Stimulated activated CD8-positive, alpha-beta memory T cell treated with anti-CD3 and anti-CD28 coated beads, Interleukin-2, amount 100 ng/mL, for 48 hours (primary cell): ENCODE measurements at places on chromosomes 11 and 22.

DNA sequence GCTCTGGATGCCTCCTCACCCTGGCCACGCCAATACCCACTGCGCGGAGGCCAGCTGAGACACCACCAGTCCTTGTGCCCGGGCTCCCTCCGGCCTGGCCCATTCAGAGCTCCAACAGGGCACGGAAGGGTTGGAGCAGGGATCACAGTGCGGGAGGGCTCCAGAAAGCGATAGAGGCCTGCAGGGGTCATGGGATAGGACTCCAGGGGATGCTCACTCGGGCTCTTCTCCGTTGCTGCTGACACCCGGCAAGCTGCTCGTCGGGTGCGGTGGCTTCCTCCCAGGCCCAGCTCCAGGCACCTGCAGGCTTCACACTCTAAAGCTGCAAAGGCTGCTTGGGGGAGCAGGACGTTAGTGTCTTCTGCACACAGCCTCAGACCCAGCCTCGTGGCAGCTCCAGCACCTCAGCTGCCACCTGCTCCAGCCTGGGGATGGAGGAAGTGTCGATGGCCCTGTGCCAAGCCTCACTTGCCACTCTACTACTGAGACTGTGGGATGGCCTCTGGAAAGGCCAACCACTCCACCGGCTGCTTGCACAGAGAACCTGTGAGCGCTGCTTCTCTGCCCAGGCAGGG is 10.6 kb downstream of the WNT7B start:
- DNase-seq, result no peak

DNA sequence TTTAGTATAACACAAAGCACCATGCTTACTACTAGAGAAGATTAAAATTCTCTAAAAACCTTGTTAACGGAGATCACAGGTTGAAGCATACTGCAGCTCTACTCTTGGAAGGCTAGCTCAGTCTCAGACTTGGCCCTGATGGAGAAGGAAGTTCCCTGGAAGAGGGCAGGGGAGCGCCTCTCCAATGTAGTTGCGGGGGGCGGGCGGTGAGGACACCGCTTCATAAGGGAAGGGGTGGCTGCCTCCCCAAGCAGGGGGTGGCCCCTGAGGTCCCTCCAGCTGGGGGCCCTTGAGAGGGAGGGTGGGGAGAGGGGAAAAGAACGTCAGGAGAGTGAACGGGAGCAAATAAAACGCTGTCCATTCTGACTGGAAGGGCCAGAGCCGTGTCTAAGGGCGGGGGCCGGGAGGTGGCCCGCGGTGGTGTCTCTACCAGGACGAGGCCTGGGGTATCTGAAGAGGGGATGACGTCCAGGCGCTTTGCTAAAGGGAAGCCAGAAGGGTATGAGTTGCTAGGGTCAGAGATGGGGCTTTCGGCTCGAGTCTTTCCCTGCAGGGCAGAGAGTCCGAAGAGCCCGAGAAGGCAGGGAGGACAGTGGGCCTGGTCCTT is 553 bp upstream of the USP47 start:
- DNase-seq, result no peak

DNA sequence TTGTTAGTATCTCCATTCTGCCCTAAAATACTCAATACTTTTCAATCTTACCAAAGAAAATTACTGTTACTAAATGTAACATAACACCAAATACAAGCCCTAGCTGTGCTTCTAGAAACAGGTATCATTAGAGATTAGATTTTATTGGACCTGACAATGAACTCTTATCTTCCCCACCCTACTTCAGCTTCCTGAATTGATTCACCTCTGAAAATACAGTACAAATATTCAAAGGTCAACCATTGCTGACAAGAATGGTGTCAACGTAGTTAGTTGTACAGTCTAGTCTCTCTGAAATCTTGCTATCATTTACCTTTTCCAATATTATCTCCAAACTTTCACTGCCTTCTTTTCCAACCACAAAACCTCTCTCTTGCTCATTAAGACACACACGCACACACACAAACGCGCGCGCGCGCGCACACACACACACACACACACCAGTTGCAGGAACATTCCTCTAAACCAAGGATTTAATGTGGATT is 22.4 kb downstream of the LRRC4C start:
- no peak for DNase-seq

DNA sequence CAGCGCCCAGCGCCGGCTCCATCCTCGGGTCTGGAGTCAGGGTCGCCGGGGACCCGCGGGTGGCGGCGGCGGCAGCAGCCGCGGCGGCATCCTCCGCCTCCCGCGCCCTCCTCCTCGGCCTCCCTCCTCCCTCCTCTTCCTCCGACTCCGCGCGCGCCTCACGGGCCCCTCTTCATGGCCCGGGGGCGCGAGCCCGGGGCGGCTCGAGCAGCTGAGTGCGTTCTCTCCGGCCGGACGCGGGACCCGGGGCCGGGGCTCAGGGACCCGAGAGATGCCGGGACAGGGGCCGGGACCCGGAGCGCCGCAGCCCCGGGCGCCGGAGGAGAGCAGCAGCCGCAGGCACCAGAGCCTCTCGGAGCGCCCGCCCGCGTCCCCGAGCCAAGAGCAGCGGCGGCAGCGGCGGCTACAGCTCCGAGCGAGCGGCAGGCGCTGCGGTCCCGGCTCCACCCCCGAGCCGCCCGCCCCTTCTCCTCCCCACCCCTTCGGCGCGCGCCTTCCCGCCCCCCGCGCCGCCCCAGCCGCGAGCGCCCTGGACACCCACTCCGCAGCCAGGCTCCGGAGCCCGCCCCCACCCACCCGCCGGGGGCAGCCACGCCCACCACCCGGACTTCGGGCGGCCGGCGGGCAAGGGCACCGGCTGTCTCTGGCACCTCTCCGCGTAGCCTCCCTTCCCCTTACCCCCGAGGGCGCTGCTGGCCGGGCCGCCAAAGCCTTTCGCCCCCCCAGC is at the start of gene CHST1:
CHST1 (minus strand) TSS at position 417 of the 727 bp plus-strand sequence. CDS start 14,699 bp downstream, outside the sequence.
- DNase-seq, result no peak

- DNase-seq, result no peak
Observed at GRCh38 chr11:77233011-77233410, 68.5 kb downstream of the GDPD4 start.

DNA sequence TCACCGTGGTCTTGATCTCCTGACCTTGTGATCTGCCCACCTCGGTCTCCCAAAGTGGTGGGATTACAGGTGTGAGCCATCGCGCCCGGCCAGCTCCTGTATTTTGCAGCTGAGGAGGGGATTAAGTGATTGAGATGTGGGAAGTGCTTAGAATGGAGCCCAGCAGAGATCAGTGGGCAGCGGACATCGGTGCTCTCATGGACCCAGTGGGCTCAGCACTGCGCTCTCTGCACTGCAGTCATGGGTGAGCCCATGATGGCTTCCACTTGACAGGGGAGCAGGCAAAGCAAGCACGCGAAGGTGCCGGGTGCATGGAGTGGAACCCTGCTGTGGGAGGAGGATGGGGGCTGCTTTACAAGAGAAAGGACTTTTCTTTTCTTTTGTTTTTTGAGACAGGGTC is 9.1 kb upstream of the CCDC88B start:
- no peak for DNase-seq

- no peak for DNase-seq
Observed at GRCh38 chr11:102886999-102887398, 12.2 kb upstream of the MMP12 start.

- DNase-seq, result no peak
Observed at GRCh38 chr11:128086794-128087193, 500.6 kb downstream of the ETS1 start.

GRCh38 chr22:19430890-19431541 is 517 bp downstream of the HIRA start:
- DNase-seq, result no peak
